ENCODE measurements at places on chromosomes 7 and 10.

DNA sequence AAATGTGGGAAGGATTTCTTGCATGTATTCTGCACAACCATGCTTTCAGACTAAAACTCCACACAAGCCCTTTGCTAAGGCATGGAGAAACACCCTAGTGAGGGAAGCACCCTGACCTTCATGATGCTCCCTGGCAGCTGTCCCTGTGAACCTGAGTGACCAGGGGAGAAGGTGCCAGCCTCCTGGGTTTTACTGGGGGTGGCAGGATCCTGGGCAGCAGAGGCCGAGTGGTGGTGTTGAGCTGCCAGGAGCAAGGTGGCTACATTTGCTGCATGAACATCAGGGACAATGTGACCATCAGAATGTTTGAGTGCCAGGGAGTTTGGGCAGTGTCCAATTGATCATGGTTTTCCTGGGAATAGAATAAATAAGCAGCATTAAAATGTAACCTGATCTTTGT, 437.9 kb downstream of the TCERG1L start:
- no peak for DNase-seq

- DNase-seq = no peak
Observed at GRCh38 chr10:75548356-75548755, 116.9 kb downstream of the LRMDA start.

DNA sequence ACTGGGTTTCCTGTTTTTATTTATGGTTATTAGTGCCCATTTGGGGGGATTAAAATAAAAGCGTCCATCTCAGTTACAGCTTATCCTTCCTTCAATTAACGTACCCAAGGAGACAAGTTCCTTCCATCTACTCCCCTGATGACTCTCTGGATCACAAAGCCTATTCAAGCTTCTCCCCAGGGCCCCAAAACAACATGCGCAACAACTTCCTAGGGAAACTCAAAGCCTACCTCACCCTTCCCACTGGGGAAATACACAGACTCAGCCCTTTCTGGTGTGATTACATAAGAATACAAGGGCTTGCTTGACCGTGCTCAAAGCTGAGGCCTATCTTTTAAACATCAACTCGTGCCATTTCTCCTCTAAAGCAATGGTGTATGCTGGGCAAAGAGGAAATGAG, 112.4 kb downstream of the CDK6 start:
- DNase-seq = no peak

- no peak for DNase-seq
Observed at GRCh38 chr10:79342811-79343561, 4.3 kb upstream of the PPIF start.

DNA sequence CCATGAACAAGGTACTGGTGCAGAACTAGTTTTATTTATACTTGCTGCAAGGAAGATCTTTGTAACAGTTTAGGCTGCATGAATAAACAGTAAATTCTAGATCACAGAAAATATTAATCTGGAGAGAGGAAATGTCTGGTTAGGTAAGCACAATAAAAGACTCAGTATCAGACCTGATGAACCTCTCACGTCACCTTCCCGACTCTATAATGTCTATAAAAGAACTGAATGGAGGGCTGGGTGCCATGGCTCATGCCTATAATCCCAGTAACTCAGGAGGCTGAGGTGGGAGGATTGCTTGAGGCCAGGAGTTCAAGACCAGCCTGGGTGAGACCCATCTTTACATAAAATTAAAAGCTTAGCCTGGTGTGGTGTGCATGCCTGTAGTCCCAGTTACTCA, 65.9 kb downstream of the FAM171A1 start:
- no peak for DNase-seq

DNA sequence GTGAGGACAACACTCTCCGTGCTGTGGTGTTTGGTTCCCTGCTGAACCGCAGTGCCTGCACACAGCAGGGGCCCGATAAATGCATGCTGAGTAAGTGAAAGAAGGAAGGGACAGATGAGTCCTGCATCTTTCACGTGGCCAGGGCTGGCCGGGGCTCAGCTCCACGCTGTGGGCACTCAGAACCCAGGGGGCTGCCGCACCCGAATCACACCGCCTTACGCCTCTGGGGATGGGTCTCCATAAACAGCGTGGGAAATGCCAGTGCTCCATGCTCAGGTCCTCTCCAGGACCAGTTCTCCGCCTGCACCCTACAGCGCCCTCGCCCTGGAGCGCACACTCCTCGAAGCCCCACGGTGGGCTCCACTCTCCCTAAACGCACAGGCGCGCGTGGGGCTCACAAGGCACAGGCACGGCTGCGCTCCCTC, 38.1 kb downstream of the RASGEF1A start:
- DNase-seq = no peak

DNA sequence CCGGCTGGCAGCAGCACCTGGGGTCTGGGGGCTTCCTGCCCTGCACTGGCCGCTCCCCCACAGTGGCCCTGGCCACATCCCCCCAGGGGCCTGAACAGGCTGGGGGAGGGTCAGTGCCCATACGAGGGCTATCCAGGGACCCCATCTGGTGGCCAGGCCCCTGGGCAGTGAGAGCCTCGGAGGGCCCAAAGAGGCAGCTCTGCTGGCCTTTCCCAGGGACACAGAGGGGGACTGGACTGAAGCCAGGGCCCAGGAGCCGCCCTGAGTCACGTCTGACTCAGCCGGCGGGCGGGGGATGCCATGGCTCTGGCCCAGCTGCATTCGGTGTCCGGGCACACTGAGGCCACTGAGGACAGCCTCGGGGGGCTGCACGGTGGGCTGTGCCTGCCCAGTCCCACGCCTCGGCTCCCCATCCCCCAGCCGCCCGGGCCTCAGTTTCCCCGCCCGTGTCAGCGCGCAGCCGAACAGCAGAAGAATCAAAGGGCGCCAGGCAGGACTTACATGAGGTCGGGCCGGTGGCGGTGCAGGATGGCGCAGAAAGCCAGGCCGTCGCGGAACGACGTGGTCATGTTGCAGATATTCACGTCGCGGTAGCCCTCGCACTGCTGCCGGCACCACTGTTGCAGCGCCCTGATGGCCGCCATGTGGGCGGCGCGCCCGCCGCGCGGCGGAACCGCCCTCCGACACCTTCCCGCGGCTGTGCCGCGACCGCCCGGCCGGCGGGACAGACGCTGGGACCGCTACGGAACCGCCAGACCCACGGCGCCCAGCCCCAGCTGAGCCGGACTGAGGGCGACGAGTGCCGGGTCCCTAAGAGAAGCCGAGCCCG, at the start of gene MICALL2:
Gene MICALL2, minus strand, starts transcription at position 788 of the 829 bp plus-strand sequence. Its CDS starts 144 bp downstream, at position 644.
- peak; percentile 81 for DNase-seq

DNA sequence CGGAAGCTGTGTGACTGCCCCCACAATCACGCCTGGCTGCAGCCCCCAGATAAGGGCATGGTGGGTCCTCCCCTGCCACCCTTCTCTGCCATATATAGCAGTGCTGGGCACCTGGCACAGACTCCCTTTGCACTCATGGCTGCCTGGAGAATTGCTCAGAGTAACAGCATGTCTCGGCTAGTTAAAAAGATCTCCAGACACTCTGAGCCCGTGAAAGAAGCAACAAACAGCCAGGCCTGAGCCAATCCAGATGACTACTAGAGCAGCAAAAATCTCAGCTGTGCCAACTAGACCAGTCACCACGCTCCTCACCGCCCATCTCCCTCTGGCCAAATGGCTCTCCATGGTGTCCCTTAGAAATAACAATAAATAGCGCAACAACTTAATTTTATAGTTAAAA, 71.3 kb downstream of the PARD3 start:
- no peak for DNase-seq

DNA sequence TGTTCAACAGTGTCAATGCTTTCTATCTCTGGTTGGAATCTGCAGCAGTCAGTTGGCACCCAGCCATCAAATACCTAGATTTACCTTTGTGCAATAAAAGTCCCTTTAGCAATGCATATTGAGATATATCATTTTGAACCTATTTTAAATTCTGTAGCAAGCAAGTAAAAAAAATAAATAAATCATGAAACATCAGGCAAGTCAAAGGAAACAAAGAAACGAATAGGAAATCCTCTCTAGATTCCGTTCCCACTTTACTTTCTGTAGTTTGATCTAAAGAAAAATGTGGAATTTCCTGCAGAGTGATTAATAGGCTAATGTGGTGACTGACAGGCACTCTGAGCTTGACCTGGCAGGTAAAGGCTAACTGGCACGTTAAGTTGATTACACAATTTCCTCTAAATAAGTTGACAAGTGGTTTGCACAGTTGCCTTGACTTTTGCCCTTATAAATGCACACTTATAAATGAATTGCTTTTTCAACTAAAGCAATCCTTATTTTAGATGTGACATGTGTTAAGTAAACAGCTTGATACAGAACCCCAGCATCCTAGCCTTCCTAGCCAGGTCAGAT, 208.1 kb upstream of the TCF7L2 start:
- no peak for DNase-seq

GRCh38 chr7:139771001-139771956, 6.5 kb downstream of the HIPK2 start:
- peak; percentile 46 for DNase-seq

DNA sequence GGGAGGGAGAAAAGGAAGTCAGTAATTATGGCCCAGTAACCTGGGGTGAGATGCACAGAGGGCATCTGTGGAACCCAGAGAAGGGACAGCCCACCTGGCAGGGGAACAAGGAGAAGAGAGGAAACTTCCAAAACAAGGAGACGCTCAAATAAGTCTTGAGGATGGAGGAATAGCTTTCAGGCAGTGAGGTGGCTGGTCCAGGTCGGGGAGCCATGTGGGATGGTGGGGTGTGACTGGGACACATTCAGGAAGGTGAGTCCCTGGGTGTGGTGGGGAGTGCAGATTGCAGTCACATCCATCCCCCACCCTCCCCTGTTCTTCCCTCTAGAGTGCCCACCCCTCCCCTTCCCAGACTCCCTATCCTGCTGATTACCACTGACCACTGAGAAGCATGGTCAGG, 175.4 kb downstream of the GRID1 start:
- DNase-seq = no peak

DNA sequence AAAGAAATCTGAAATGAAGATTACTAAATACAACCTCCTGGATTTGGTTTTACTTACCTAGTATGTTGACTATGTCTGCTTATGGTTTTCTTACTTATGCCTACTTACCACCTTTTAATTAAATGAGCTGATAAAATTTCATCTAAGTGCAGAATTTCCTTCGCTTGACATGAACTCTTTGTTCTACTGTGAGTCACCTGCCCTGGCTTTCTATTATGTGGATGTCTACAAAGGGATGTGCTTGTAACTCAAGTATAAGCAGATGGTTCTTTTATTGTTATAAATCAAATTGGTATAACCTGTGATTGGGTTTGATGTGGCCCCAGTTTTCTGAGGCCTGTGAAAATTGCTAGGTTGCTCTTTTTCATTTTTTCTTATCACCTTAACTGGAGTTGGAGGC, 389.1 kb upstream of the ANKRD30A start:
- no peak for DNase-seq

- DNase-seq = no peak
Observed at GRCh38 chr10:62831346-62831745, 15.2 kb upstream of the EGR2 start.

DNA sequence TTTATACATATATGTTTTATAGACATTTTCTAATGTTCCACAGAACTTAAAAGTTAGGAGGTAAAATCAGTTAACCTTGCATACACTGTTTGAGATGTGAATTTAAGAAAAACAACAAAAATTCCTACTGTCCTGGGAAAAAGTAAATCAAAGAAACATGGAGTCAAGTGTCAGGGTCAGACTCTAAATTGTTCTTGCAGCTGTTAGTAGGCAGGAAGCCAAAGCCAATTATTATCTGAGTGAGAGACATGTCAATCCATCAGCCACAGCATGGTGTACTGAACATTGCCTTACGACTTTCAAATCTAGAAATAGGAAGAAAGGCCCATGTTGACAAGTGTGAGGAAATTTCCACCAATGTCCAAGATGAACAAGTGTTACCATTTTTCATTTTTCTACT, 461.2 kb upstream of the MBL2 start:
- no peak for DNase-seq

DNA sequence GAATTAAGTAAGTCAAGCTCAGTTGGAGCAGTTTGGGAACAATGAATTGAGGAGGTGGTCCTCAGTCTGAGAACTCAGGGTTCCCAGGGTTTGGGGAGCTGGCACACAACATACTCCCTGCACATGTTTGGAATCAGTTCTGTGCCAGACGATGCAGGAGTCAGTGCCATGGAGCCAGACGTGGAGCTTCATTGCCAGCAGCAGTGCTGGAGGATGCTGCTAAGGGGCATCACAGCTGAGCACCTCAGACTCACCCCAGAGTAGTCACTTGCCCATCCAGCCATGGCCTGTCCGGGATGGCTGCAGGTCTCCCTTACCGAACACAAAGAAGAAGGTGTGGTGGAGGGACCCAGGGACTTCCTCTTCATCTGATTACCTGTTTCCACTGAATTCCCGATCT, 7.9 kb downstream of the GIMAP5 start:
- no peak for DNase-seq

- DNase-seq = no peak
Observed at GRCh38 chr10:7550013-7550412, 116.8 kb downstream of the ITIH5 start.

DNA sequence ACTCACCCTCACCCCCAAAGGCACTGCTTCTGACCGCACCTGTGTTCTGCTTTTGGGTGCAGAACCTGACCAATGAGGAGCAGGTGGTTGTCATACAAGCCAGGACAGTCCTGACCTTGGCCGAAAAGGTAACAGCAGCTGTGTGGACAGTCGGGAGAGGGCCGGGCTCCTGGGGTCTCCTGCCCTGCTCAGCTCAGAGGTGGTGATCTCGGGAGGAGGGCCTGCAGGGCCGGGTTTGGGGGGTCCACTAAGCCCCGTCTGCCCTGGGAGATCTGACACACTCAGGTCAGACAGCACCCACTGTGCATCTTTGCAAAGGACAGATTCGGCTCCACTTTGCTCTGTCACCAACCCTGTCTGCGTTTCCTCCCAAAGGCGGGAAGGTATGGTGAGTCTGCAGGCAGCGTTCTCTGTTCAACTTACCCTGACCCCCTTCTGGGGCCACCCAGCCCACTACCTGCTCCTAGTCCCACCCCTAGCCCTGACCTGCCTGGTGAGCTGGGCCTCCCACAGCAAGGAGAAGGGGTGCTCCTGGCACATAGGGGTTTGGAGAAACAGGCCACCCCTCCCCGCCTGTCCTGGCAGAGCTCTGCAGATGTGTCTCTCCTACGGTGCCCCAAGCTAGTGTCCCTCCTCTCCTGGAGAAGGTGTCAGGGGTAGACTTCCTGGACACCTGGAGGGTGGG, 33.7 kb upstream of the DPYSL4 start:
- no peak for DNase-seq

GRCh38 chr7:79217468-79217867, 236.0 kb downstream of the MAGI2 start:
- DNase-seq = no peak

- no peak for DNase-seq
Observed at GRCh38 chr7:77351539-77352004, 64.6 kb downstream of the GSAP start.

GRCh38 chr10:133442191-133442966, 11.4 kb upstream of the SCART1 start:
- no peak for DNase-seq

GRCh38 chr10:46222364-46222935, 64.3 kb upstream of the ANTXRL start:
- no peak for DNase-seq

- no peak for DNase-seq
Observed at GRCh38 chr10:127853868-127854768, 38.6 kb downstream of the CLRN3 start.

- DNase-seq = no peak
Observed at GRCh38 chr7:151891182-151891581, 14.3 kb upstream of the PRKAG2 start.

- peak; percentile 31 for DNase-seq
Observed at GRCh38 chr7:43294080-43294630, 181.7 kb downstream of the HECW1 start.

- DNase-seq = no peak
Observed at GRCh38 chr10:44030132-44030531, 354.8 kb downstream of the CXCL12 start.

Measured in T1000 (cell line).